ENCODE measurements at places on chromosomes 1 and 21. TPM values are rescaled to one million over a fixed set of nuclear protein-coding genes. Genes with fewer than 3 reads are reported as not detected.

Gene TTC22
- total RNA-seq, result 8.4 TPM

Gene DDAH1
- 48.4 TPM for total RNA-seq

Gene ERICH3
- 8.1 TPM for total RNA-seq

DNA sequence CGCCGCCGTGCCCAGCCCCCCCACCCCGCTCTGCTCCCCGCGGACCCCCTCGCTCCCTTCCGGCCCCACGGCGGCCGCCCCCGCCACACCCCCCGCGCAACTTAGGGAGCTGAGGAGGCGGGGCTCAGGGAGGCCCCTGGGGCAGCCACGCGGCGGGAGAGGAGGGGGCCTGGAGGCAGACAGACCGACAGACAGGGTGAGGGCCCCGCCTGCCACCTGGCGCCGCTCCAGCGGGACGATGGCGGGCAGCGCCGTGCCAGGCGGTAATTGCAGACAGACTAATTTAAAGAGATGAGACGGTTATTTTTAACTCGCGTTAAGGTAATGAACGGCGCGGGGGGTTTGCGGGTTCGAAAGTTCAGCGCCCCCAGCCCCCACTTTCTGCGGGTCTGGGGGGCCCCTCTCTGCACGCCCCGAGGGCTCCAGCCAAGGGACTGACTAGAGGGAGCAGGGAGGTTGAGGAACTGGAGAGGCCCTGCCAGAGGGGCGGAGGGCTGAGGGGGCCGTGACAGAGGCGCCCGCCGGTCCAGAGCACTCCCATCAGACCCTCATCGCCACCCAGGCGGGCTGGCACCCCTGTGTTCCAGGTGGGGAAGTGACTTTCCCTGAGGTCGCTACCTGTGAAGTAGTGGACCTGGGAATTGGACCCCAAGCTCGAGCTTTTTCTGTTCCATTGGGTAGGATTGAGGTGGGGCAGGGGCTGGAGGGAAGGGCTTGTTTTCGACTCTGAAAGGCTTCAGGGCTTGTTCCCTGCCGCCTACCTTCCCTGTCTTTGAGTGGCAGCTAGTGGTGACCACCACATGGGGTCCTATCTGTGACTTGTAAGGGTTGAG, 5.4 kb downstream of the FOXO6 start:
- no peaks in the 10 kb centered on the region for H3K36me3 ChIP-seq
- H3K27me3 ChIP-seq, result peaks cover 44% of the 10 kb centered on the region
- H3K27ac ChIP-seq, result no peak overlapping the region
- peak overlapping the region; percentile 48 for H3K4me3 ChIP-seq

GRCh38 chr1:5519366-5520135, 472.7 kb downstream of the NPHP4 start:
- H3K36me3 ChIP-seq, result no peaks in the 10 kb centered on the region
- DNase-seq, result no peak
- no peak overlapping the region for H3K4me3 ChIP-seq
- H3K27ac ChIP-seq, result no peak overlapping the region
- peaks cover 6% of the 10 kb centered on the region for H3K27me3 ChIP-seq

DNA sequence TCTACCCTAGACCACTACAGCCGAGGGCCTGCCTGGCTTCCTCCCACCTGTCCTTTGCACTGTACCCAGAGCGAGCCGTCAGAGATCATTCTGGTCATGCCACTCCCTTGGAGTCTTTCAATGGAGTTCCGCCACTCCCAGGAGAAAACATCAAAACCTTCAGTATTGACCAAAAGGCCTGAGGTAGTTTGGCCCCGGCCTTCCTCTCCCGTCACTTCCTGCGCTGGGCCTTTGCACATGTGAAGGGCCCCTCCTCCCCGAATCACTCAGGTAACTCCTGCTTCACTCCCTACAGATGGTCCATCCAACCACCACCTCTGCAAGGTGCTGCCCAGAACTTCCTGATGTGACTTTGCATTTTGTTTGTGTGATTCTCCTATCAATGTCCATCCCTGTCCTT, 26.6 kb downstream of the UBE2G2 start:
- peaks cover 82% of the 10 kb centered on the region for H3K36me3 ChIP-seq
- H3K4me3 ChIP-seq, result no peak overlapping the region
- no peak overlapping the region for H3K27ac ChIP-seq
- no peaks in the 10 kb centered on the region for H3K4me1 ChIP-seq
- no peak for DNase-seq
- no peaks in the 10 kb centered on the region for H3K27me3 ChIP-seq

- H3K36me3 ChIP-seq, result no peaks in the 10 kb centered on the region
- no peaks in the 10 kb centered on the region for H3K4me1 ChIP-seq
These were observed 1103.3 kb upstream of the B3GALT2 start for GRCh38 chr1:194289569-194290266.

GRCh38 chr1:9238550-9238949, 4.0 kb downstream of the H6PD start:
- no peaks in the 10 kb centered on the region for H3K27me3 ChIP-seq
- H3K4me1 ChIP-seq, result peaks cover 91% of the 10 kb centered on the region
- no peak overlapping the region for H3K4me3 ChIP-seq
- H3K27ac ChIP-seq, result peak overlapping the region; percentile 74
- no peaks in the 10 kb centered on the region for H3K36me3 ChIP-seq
- no peak for DNase-seq

GRCh38 chr1:109370712-109371340, 26.9 kb downstream of the SORT1 start:
- no peak for DNase-seq
- peaks cover 48% of the 10 kb centered on the region for H3K4me1 ChIP-seq
- peak overlapping the region; percentile 24 for H3K4me3 ChIP-seq
- H3K27ac ChIP-seq, result peak overlapping the region; percentile 73
- no peaks in the 10 kb centered on the region for H3K27me3 ChIP-seq
